Suppressor macrophage (primary cell): ENCODE measurements at places on chromosomes 3 and 15.
A peak's percentile ranks its signal among the peaks of the same experiment; 100 is the strongest.

GRCh38 chr3:3629911-3630310, 169.3 kb upstream of the LRRN1 start:
- no peak for DNase-seq

DNA sequence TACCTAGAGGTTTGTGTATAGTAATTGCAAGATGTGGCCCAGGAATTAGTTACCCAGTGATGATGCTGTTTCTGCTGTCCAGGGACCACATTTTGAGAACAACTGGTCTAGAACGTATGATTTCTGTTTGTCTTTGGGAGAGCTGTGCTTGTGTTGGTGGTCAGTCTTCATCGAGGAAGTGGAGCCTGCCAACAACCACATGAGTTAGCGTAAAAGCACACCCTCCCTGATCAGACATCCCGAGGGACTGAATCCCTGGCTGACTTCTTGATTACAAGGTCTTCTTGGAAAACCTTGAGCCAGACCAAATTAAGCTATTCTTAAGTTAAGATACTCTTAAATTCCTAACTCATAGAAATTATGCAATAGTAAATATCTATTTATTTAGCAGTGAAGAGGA, 81.7 kb upstream of the ZPLD1 start:
- no peak for DNase-seq

GRCh38 chr3:32872487-32873382, 54.9 kb downstream of the TRIM71 start:
- DNase-seq, result no peak

- DNase-seq, result no peak
These were observed 77.9 kb upstream of the NTRK3 start for GRCh38 chr15:88334436-88334835.

GRCh38 chr3:97863031-97863430, 41.2 kb downstream of the CRYBG3 start:
- DNase-seq, result no peak

- peak; percentile 40 for DNase-seq
These were observed 11.0 kb downstream of the NDUFB5 start for GRCh38 chr3:179615458-179616173.

GRCh38 chr15:51386029-51386428, 44.6 kb downstream of the GLDN start:
- no peak for DNase-seq

GRCh38 chr3:167876620-167877281, 141.2 kb downstream of the SERPINI1 start:
- peak; percentile 63 for DNase-seq

- DNase-seq, result no peak
These were observed 797.5 kb downstream of the AGBL1 start for GRCh38 chr15:86877171-86877631.

DNA sequence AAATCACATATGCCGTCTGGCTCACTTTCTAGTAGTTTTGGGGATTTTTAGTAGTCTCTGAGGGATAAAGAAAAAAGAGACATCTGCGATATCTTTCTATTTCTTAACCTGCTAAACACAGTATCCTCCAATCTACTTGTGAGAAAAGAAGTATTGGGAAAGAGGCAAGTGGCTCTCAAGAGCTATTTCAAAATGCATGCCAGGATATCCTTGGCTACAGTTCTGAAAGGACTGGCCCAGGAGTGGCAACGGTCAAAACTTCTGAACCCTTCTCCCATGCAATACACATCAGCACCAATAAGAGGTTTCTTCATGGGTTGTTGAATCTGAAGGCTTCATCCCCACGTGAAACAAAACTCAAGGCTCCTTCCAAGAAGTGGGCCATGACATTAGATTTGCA, 204.0 kb upstream of the WNT5A start:
- no peak for DNase-seq

DNA sequence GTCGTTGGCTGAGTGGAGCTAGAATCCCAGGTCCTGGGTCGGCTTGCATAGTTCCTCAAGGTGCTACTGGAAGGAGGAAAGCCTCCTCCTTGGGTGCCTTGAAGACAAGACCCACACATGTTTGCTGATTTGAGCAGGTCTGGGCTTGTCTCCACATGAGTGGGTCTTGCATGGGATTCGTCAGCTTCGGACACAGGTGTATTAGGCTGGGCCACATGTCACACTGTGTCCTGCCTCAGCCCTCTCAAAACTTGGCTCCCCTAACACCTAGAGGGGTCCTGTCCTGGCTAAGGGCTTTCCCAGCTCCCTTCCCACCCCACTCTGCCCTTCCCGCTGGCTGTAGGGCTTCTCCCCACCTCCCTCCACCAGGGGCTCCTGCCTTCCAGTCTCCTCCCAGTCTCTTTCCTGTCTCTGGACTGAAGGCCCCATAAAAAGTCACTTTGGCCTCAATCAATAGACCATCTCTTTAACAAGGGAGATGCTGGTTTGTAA, 73.0 kb upstream of the ADPGK start:
- no peak for DNase-seq

GRCh38 chr3:30707825-30708224, 101.4 kb downstream of the TGFBR2 start:
- no peak for DNase-seq

GRCh38 chr3:17179381-17180205, 294.8 kb downstream of the PLCL2 start:
- DNase-seq, result no peak

DNA sequence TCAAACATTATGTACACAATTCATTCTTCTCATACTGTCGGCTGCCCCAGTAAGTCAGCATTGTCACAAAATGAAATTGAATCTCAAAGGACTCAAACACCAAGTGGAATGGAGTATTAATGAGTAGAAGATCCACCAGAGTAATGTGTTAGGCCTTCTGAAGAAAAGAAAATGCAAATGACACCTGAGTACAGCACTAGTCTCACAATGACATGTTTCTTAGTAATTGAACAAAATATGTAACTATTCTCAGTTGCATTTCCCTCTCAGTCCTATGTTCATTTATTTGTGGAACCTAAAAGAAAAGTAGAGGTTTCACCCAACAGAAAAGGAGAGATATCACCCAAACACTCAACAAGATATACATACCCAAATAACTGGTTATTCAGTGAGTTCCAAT, 283.9 kb upstream of the THBS1 start:
- DNase-seq, result no peak

DNA sequence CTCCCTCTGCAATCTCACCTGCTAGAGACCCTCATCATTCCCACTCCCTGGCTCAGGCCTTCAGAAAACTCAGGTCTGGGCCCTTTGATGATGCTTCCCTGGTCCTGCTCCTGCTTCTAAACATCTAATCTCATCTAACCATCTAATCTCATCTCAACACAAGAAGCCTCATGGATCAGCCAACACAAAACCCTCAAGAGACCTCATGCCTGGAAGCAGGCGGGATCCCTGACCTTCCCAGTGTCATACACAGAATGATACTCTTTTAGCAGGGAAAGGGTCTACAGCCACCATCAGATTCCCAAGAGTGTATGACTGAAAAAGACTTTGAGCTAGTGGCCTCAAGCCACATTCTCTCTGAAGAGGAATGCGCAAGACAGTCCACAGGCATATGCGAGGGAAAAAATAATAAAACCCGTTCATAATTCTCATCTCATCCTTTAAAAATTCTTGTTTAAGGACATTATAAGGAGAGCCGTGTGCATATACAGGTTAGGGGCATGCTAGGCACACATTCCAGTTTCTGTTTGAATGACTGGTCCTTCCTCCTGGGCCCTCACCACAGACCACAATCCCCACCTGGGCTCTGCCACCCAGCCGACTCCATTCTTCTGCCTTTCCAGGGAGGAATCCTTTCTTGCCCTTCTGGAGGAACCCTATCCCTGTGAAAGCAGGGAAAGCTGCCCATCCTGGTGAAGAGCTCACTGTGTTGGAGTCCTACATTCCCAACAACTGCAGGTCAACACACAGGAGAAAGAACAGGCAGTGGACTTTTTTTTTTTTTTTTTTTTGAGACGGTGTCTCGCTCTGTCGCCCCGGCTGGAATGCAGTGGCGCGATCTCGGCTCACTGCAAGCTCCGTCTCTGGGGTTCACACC, 2.2 kb downstream of the ZXDC start:
- no peak for DNase-seq

- no peak for DNase-seq
These were observed 141.7 kb downstream of the PDCD6IP start for GRCh38 chr3:33940149-33940548.

- DNase-seq, result peak; percentile 60
These were observed 28.5 kb downstream of the TBC1D23 start for GRCh38 chr3:100289339-100289738.

- DNase-seq, result no peak
These were observed 73.7 kb upstream of the TSPAN3 start for GRCh38 chr15:77144492-77145070.

DNA sequence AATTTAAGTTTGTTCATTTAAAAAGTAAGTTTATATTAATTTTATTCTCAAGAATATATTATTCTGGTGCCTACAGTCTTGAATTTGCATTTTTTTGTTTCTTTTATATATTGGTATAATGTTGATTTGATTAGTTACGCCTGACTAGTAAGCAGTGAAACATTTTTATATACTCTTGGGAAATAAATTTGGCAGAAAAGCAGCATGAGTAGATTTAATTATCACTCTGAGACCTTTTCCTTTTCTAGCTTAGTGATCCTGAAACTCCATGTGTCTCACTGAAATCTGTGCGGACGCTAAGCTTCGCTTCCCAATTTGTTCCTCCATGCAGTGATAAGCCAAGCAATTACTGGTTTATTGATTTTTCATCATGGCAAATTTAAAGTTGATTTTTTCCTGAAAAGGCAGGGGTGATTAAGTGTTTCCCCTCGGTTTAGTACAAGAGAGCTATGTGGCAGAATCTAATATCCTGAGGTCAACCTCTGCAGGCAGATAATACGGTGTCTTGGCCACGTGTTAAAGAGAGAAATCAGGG, 87.2 kb upstream of the MLF1 start:
- no peak for DNase-seq

GRCh38 chr15:63372753-63373152, 8.9 kb downstream of the CA12 start:
- peak; percentile 12 for DNase-seq

DNA sequence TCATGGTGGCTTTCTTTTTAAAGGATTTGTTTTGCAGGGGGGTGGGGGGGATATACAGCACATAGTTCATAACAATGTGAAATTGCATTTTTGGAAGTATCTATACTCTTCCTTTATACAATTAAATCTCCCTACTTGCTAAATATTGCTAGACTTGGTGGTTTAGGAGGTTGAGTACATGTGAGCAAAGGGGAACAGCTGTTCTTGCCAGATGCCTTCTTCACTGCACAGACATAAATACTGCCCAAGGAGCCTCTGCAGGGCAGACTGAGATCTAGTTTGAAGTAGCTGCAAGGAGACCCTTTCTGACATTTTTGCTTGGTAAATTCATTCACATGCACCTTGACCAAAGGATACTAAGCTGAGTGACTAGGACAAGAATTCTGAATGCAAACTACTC, 228.6 kb upstream of the IL12A start:
- no peak for DNase-seq

- DNase-seq, result no peak
These were observed 333.2 kb upstream of the TRIM42 start for GRCh38 chr3:140344601-140345205.

GRCh38 chr15:67578020-67578600, 35.6 kb downstream of the MAP2K5 start:
- no peak for DNase-seq

DNA sequence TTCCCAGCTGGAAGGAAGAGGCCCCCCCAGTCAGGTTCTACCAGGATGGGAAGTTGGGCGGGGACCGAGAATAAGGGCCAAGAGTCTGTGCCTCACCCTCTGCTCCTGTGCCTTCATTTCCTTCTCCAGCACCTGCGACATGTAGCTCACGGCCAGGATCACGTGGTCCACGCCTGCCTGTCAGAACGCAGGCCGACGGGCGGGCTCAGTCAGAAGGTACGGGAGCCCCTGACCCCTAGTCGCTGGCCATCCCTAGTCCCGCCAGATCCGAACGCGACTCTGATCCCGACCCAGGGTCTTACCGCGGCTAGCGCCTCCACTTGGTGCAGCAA, 489 bp downstream of the GMPPB start:
- peak; percentile 71 for DNase-seq

DNA sequence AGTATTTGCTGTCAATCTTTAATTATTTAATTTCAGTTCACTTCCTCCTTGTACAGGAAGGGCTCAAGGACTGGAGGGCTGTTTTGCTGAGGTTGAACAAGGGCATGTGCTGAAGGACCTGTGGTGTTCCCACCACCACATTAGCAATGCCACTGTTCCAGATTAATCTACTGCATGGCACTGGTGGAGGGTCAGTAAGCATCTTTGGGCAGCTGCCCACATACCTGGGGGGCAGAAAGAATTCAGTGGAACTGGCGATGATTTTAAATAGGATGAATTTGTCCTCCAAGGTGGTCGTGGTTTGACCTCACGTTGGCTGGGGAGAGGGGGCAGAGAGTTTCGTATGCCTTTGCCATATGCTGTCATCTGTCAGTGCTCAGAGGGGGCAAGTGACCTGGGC, 244.8 kb downstream of the TLE3 start:
- DNase-seq, result no peak

DNA sequence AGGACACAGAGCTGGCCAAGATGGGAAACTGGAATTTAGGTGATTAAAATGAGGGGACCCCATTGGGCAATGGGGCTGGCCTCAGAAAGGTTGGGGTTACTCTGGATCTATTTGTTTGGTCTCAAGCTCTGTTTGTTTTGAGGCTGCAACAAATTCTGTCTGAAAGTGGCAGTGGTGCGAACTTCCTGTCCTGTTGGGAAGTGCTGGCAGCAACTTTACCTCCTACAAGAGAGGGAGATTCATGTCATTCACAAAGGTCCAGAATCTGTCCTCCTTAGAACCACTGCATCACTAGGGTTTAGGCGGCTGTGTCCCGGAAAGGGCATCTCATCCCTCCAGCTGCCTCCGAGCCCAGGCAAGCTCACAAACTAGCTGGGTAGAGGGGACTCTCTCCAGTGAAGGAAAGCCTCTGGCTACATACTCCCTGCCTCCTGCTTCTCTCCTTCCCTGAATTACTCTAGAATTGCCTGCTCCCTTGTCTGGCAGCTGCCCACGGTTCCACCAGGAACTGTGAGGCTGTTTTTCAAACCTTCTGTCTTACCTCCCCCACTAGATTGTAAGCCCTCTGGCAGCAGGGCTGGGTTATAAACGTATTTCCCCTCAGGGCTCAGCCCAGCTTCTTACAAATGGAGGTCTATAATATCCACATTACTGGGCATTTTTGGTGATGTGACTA, 23.6 kb downstream of the MEGF11 start:
- no peak for DNase-seq

GRCh38 chr15:40958146-40958545, 4.9 kb downstream of the CHAC1 start:
- DNase-seq, result no peak

DNA sequence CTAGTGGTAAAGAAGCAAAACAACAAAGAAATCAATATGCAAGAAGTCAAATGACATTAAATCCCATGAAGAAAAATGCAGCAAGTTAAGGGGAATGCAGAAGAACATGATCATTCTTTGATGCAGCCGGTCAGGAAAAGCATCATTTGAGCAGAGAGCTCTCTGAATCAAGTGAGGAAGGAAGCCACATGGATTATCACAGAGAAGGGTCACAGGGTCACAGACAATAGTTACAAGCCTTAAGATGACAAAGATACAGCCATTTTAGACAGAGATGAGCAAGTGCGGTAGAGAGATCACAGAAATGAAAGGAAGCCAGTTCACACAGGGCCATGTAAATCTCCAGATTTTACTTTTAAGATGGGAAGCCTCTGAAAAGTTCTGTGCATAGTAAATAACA, 43.9 kb downstream of the UBE3A start:
- no peak for DNase-seq
